Aorta (tissue), 5 donors: ENCODE measurements at places on chromosomes 1 and 21.

DNA sequence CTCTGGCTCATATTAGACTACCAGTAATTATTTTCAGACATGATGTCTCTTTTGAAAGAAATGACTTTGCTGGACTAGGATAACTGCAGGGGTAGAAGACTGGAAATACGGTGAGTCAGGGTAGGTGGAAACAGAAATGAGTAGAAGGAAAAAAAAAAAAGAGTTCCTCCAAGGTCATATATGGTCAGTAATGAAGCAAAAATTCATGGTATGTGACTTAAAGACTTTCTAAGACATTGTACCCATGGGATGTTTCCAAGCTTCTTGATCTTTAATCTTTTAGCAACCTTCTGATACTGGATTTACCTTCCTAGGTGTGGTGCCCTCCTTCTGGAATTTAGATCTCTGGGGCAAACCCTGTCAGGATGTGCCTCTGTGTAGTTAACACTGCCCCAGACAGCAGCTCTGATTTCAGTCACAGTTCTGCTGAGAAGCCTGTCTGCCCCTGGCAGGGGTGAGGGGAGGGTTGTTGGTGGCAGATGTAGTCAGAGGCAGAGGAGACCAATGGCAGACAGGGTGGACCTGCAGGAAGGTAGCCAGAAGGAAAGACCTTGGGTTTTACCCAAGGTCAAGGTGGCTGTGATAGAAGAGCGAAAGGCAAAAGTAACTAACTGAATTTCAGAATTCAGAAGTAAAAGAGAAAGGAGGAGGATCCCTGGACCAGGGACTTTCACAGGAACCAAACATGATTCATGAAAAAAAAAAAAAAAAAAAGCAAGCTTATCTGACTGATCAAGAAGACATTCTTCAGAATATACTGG, 44.1 kb upstream of the BCL10 start:
- DNase-seq: no peak
- no peak overlapping the region for H3K4me3 ChIP-seq
- no peaks in the 10 kb centered on the region for H3K27me3 ChIP-seq
- H3K4me1 ChIP-seq: no peaks in the 10 kb centered on the region

- H3K27me3 ChIP-seq: no peaks in the 10 kb centered on the region
- no peaks in the 10 kb centered on the region for H3K36me3 ChIP-seq
- no peak overlapping the region for H3K4me3 ChIP-seq
- no peak overlapping the region for H3K27ac ChIP-seq
- DNase-seq: no peak
- H3K4me1 ChIP-seq: no peaks in the 10 kb centered on the region
These were observed 88.7 kb upstream of the IRF2BP2 start for GRCh38 chr1:234698686-234699085.

GRCh38 chr1:8663090-8663802, 154.2 kb downstream of the RERE start:
- peaks cover 15% of the 10 kb centered on the region for H3K4me1 ChIP-seq
- no peaks in the 10 kb centered on the region for H3K27me3 ChIP-seq
- no peak for DNase-seq
- no peaks in the 10 kb centered on the region for H3K36me3 ChIP-seq
- no peak overlapping the region for H3K27ac ChIP-seq

DNA sequence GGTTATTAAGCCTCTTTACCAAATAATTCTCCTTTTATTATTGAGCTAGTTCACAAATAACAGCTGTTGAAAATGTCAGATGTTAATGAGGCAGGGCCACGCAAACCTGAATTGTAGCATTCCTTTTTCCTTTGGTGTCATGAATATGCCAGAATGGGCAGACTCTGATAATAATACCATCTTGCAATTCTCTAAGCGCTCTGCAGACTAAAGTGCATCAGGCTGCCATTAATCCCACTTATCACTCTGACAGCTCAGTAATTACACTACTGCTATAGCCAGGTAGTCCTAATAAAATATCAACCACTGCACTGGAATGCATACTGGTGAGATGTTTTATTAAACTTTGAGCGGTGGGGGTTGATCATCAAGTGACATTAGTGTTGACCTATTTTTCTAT, 177.7 kb downstream of the DPYD start:
- H3K4me3 ChIP-seq: no peak overlapping the region
- no peaks in the 10 kb centered on the region for H3K27me3 ChIP-seq
- no peak for DNase-seq
- no peak overlapping the region for H3K27ac ChIP-seq

GRCh38 chr1:46522184-46522968, 29.1 kb downstream of the KNCN start:
- H3K4me3 ChIP-seq: no peak overlapping the region
- no peak overlapping the region for H3K27ac ChIP-seq
- no peaks in the 10 kb centered on the region for H3K27me3 ChIP-seq
- DNase-seq: peak; percentile 65

- H3K4me3 ChIP-seq: no peak overlapping the region
- no peak overlapping the region for H3K27ac ChIP-seq
- no peak for DNase-seq
- H3K36me3 ChIP-seq: no peaks in the 10 kb centered on the region
These were observed 395.2 kb upstream of the LYPLAL1 start for GRCh38 chr1:218778257-218779126.

GRCh38 chr1:14607295-14607694, 8.8 kb downstream of the KAZN start:
- H3K36me3 ChIP-seq: no peaks in the 10 kb centered on the region
- H3K27ac ChIP-seq: no peak overlapping the region
- DNase-seq: no peak

DNA sequence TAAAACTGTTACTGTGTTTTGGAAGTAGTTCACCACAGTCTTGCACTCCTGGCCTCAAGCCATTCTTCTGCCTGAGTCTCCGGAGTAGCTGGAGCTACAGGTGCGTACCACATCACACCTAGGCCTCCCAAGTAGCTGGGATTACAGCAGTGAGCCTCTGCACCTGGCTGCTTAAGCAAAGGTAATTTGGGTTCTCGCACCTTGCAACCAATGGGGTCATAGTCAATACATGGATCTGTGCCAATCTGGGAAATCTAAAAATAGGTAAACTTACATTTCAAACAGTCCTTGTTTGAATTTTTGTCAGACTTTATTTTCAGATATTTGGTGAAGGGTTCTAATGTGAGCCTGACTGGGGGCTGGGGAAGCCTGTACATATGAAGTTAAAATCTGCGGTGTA, 466.5 kb downstream of the PCP4 start:
- no peak overlapping the region for H3K27ac ChIP-seq
- H3K4me3 ChIP-seq: no peak overlapping the region
- DNase-seq: no peak
- H3K4me1 ChIP-seq: no peaks in the 10 kb centered on the region
- no peaks in the 10 kb centered on the region for H3K36me3 ChIP-seq
